Astrocyte of the spinal cord (primary cell): ENCODE measurements at places on chromosomes 7 and 10.

GRCh38 chr10:122492999-122493481 lies 31.7 kb downstream of the HTRA1 start:
- no peak for DNase-seq

GRCh38 chr10:119466655-119467054 lies 75.9 kb downstream of the RGS10 start:
- DNase-seq: no peak

GRCh38 chr7:85695533-85695932 lies 508.7 kb upstream of the SEMA3D start:
- DNase-seq: peak; percentile 25

DNA sequence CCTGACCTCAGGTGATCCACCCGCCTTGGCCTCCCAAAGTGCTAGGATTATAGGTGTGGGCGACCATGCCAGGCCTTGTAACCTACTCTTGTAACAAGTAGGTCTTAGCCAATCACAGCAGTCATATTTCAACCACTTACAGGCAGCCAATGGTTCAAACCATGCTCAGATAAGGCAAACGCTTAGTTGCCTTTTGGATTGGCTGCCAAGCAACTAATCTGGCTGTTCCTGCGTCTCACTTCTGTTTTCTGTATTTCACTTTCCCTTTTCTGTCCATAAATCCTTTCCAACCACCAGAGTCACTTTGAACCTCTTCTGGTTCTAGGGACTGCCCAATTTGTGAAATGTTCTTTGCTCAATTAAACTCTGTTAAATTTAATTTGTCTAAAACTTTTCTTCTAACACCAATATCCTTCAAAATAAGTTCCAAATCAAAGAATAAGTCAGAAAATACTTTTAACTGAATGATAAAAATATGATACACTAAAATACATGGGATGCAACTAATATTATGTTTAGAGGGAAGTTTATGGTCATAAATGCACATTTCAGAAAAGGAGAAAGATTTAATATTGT lies 19.1 kb upstream of the PRF1 start:
- no peak for DNase-seq

- no peak for DNase-seq
These were observed 100.6 kb upstream of the MGMT start for GRCh38 chr10:129366450-129366849.

DNA sequence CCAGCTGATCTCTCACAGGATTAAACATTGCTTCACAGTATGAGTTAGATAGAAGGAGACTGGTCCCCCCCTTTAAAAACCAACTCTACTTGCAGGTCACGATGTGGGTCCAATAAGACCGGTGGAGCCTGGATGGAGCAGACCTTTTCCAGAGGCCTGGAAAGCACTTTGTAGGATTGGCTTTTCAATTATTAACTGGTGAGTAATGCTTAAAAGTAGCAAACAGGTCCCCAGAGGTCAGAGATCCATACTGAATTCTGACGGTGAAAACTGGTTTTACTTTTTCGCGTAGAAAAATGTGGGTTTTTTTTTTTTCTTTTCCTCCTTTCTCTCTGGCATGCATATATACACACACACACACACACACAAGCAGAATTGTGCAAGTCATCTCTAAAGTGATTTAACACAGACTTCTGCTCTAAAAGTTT lies 74.9 kb upstream of the OGDHL start:
- peak; percentile 20 for DNase-seq

GRCh38 chr10:22340329-22341189 lies 4.7 kb upstream of the SPAG6 start:
- DNase-seq: peak; percentile 88

- DNase-seq: no peak
These were observed 18.5 kb downstream of the TMEM72 start for GRCh38 chr10:44929356-44930255.

DNA sequence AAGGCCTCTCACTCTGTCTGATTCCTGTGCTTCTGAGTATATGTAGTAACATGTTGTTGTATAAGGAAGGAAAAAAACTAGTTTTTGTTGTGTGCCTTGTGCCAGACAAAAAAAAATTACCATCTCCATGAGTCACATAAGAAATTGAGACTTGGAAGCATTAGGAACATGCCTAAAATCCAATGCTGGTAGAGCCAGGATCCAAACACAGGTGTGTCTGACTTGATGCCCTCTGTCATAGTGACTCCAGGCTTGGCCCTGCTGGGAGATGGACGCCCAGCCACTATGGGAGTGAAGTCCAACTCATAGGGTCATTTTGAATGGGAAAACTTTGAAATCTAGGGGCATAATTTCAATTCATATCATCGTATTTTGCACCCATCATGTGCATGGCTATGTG lies 38.0 kb downstream of the PYROXD2 start:
- no peak for DNase-seq

GRCh38 chr7:155213385-155213784 lies 84.3 kb upstream of the INSIG1 start:
- peak; percentile 37 for DNase-seq

DNA sequence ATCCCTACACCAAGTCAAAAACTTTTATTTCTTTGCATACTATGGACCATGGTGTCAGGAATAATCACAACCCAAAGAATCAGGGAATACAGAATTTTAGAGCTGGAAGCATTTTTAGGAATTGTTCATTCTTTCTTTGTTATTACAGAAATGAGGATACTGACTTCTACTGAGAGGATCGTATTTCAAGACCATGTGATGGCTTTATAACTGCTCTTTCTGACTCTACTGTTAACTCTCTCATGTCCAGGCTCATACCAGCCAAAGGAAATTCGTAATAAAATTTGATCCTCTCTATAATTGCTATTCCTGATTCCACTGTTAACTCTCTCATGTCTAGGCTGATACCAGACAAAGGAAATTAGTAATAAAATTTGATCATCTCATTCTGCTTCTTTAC lies 1050.9 kb upstream of the C7orf33 start:
- DNase-seq: no peak

GRCh38 chr10:4431114-4431863 lies 394.7 kb upstream of the AKR1E2 start:
- DNase-seq: peak; percentile 92

- peak; percentile 63 for DNase-seq
These were observed 340.2 kb downstream of the KCNMA1 start for GRCh38 chr10:77297393-77297739.

DNA sequence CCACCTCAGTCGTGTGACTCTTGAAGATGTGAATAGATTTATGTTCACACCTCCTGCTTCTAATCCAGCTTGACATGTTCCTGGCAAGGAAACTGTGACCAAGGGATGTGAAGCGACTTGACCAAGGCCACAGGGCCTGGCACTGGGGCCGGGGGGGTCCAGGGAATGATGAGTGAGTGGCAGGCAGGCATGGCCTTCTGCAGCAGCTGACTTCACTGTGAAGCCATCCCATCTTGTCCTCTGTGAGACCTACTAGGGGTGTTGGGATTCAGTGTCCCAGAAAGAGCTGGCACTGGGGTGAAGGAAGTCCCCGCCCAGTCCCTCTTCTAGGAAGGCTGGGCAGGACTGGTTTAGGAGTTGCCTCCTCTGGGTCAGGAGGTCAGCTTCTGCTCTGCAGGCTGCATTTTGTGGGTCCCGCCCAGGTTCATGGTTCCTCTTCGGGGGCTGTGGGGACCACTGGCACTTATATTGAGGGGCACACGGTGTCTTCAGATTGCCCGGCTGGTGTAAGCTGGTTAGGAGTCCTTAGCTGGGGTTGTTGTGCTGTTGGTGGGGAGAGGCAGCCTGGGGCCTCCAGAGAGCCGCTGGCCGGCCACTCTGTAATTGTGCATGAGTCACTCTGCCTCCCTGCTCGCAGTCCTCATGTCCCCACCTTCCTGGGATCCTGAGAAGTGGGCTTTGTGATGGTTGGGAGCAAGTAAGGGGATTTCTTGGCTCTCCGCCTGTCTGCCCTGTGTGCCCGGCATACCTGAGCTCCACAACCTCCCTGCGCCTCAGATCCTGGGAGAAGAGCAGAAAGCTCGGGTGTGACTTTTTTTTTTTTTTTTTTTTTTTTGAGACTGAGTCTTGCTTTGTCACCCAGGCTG lies 11.0 kb downstream of the ZMIZ1 start:
- peak; percentile 64 for DNase-seq

DNA sequence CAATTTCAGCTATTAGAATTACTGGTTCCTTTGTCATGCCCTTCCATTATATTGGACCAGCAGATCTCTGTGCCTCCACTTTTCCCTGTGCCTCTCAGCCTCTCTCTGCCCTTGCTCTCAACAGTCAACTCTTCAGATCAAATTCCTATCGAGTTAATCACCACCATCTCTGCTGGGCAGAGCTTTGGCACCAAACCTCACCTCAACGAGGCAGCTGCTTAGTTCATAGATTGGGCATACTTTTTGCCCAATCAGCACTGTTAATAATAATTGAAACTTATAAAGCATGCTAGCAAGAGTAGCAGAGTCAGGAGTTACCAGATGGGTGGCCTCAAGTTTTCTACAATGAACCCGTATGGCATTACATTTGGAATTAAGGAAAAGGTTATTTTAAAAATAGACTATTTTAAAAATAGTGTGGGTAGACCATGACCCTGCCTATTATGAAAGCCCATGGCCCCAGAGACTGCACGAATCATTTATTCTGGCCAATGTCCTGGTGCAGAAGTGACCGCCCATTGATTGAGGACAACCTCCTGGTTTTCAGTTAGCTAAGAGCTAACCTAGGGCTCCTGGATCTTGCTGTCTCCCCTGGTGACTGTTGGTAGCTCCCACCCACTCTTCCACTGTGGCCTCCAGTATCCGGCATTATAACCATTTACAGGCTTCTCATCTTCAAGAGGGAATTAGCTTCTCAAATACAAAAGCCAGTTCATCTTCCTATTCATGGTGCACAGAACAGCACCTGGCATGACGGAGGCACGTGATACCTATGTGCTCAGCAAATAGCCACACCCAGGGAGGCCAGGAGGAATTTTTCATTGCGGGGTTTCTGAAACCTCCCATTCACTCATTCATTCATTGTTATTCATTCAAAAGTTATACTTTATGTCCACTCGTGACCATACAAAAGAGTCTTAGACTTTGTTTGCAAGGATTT lies 265.4 kb downstream of the INHBA start:
- DNase-seq: peak; percentile 5

GRCh38 chr7:138875794-138876193 lies 77.8 kb upstream of the ATP6V0A4 start:
- peak; percentile 85 for DNase-seq

DNA sequence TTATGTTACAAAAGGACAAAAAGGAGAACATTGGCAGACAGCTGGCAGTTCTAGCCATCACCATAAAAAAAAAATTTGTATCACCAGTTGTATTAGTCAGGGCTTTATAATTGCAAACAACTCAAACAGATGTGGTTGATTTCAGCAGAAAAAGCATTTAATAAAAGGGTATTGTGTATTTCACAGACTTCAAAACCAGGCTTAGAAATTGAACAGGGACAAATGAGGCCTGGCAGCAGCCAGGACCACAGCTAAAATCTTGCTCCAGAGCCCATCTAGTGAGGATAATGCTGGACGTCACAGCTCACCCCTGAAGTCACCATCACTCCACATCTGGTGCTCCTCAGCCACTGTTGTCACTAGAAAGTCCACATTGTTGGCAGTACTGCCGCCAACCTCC lies 52.9 kb upstream of the CALD1 start:
- DNase-seq: no peak

- no peak for DNase-seq
These were observed 195.6 kb upstream of the GLI3 start for GRCh38 chr7:42432644-42433043.

DNA sequence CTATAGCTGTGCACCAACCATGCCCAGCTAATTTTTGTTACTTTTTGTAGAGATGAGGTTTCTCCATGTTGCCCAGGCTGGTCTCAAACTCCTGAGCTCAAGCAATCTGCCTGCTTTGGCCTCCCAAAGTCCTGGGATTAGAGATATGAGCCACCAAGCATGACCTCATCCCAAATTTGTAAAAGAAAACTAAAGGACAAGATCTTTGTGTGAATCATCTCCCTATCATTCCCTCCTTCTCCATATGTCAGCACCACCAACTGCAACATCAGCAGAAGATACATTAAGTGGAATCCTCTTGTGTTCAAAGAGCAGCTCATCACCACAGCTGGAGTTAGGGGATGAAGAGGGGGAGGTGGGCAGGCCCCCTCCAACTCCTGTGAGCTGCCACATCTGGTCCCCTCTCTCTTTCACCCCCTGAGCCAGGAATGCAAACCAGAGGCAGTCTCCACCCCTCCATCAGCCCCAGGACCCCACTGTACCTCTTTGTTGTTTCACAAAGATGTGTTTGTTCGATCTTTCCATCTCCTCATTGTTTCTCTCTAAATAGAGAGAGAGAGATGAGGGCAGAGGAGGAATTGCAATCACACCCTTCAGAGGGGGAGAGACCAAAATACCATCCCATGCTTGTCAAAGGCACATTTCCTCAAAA lies 47.3 kb upstream of the PIP4K2A start:
- no peak for DNase-seq

DNA sequence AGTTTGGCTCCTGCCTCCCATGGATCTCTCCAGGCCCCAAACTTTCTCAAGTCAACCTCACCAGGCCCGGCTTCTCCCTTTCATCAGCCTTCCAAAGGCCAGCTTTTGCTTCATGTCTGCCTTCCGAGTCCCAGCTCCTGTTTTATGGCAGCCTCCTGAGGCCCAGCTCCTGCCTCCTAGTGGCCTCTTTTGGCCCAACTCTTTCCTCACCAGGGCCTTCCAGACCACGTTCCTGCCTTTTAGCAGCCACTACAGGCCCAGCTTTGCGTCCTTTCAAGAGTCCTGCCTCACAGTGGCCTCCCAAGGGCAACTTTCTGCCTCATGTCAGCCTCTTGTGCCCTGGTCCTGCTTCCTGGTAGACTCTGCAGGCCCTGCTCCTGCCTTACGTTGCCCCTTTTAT lies 15.3 kb upstream of the TMEM248 start:
- DNase-seq: no peak

- no peak for DNase-seq
These were observed 89.3 kb downstream of the MAD1L1 start for GRCh38 chr7:2143450-2143849.

- no peak for DNase-seq
These were observed 23.8 kb downstream of the CXCL12 start for GRCh38 chr10:44361109-44361508.

DNA sequence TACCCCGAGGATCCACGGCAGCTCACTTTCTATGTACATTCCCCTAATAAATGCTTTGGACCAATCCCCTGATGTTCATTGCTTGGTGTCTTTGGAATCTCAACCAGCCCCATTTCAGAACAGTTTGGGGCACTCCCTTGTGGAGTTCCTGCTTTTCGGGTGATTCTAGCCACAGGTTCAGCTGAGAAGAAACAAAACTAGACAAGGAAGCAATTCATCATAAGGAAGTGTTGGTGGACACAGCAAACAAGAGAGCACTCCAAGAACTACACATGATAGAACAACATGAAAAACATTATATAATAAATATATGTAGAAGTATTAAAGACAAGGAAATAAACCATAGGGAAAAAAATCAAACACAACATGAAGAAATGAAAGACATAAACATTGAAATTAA lies 6.0 kb upstream of the CCDC136 start:
- no peak for DNase-seq
